ENCODE measurements at places on chromosomes 13 and 19.

- no peak for DNase-seq
Observed at GRCh38 chr13:52894413-52894812, 46.0 kb upstream of the PCDH8 start.

DNA sequence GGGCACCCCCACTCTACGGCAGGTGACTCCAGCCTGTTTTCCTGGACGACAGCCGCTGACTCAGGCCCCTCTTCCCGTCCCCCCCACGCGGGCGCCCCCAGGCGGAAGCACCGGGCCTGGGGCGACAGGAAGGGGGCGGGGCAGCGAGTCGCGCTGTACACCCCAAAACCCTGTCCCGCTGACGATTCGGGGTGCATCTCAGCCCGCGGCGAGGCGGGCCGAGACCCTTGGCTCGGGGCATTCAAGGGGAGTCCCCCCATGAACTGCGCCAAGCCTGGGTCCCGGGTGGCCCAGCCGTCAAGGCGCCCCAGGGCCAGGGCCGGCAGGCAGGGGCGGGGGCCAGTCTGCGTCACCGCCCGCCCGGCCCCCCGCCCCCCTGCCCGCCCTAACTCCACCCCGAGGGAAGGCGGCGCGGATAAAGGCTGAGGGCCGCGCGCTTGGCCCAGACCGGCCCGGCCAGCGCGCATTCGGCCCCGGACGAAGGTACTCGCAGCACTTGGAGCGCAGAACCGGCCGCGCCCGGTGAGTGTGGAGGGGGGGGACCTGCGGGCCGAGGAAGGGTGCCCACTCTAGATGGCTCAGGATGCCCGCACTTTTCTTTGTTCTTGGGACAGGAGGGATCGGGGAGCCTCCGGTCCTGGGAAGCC is at the start of gene MIDN:
MIDN (plus strand) TSS at position 445 of the 647 bp plus-strand sequence. CDS start 1,714 bp downstream, outside the sequence.
- peak; percentile 49 for DNase-seq

- DNase-seq = no peak
Observed at GRCh38 chr19:14479975-14480699, 5.0 kb upstream of the PTGER1 start.

DNA sequence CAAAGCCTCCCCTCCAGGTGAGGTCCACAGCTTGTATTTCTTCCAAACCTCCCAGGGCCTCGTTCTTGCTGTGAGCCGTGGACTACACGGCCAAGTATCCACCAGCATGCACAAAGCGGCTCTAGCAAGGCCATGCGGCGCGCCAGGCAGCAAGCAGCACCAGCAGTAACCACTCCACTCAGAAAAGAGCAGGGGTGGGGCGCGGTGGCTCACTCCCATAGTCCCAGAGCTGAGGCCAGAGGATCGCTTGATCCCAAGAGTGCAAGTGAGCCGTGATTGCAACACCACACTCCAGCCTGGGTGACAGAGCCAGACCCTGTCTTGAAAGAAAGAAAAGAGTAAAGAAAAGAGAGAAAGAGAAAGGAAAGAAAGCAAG is 4.7 kb downstream of the CCDC8 start:
- DNase-seq = no peak

DNA sequence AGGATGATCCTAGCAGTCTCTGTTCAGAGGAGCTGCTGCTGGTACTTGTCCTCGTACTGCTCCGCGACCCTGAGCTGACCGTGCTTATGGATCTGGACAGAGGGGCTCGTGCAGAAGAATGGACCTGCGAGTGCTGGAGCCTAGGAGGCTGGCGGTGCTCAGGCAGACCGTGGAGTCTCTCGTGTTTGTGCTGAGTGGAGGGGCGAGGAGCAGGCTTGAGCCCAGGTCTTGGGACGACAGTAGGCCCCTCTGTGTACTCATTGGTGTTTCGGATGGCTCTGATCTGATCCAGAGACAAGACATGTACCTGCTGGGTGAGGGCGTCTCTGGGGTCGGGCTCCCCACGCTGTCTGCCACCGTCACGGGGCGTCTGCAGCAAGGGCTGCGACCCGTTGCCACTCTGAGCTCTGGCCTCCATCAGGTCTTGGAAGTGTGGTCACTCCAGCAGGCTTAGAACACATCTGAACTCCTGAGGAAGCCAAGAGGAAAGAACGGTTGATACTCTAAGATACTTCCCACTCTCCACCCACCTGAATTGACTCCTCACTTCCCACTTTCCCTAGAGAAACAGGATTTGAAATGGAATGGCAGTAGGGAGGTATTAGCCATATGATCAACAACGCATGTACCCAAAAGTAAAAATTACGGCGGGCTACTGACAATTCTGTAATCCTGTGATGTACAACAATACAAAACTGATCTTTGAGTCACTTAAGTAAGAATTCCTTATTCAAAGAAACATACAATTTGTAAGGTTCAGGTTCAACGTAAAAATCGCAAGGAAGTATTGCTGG is 3.4 kb downstream of the SPRY2 start:
- no peak for DNase-seq

GRCh38 chr19:313169-313987 is 22.2 kb upstream of the PLPP2 start:
- DNase-seq = no peak

DNA sequence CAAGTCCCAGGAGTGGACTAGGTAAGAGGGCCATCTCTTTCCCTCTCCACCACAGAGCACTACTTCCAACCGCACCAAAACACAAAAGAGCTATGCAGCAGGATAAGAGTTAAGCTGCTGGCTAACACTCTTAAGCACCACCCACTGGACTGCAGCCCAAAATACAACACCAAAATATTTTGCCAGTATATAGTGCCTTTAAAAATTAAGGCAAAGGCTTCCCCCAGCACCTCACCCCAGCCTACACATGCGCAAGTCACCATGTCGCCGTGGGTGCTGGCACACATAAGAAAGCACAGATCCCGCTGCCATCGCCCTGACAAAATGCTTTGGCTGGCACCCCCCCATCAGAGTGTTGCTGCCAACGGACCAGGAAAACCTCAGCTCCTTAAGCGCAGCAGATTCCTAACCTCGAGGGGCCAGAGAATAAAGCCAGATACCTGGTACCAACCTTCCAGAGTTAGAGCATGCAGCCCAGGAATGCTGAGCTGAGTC is 608.3 kb downstream of the PCDH17 start:
- DNase-seq = no peak

- no peak for DNase-seq
Observed at GRCh38 chr13:98237331-98237730, 60.3 kb upstream of the RNF113B start.

GRCh38 chr13:43510956-43511901 is 275.5 kb downstream of the ENOX1 start:
- DNase-seq = no peak

DNA sequence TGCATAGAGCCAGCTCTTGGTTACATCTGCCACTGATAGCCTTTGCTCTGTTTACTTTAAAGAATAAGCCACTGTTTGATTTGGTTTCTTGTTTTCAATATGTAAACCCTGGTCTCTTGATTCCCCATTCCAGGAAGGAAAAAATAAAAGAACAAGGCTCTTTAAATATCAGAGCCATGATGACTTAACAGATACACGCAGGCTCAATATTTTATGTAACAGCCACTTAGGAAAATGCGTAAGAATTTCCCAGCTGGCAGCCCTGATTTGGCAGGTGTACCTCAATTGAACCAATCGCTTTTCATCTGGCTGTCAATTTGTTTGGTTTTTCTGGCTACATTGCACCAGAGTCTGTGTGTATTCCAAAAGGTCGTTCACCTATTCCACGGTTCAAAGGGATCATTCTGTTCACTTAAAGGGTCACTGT is 65.6 kb downstream of the IRS2 start:
- peak; percentile 87 for DNase-seq

DNA sequence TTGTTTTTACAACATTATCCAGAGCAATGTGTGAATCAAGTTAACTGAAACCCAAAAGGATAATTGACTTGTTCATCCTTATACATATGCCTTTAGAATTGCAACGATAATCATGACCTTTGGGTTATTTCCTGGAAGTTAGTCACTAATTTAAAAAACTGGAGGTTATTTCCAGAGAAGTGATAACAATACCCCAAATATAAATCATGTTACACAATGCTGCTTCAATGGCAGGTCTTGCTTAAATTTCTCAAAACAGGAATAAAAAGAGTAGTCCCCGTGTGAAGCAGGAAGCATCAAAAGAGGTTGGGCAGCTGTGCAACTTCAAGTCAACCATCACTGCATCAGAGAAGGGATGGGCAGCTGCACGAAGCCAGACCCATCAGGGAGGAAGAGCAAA is 134.4 kb downstream of the EFNB2 start:
- no peak for DNase-seq

Measured in NCI-H2029 treated with DMSO at 0.1 percent for 48 hours (cell line).